ENCODE measurements at places on chromosomes 5 and 9.

- no peak within 1 kb of the TSS for H3K4me3 ChIP-seq
- H3K27ac ChIP-seq = no peak within 1 kb of the TSS
- no peak for DNase-seq
- no peaks in the 10 kb centered on the region for H3K4me1 ChIP-seq
Measured at GRCh38 chr9:124450241-124450924, at the start of gene ADGRD2. Gene ADGRD2, plus strand, starts transcription at chr9:124450451. Its CDS starts 1,216 bp downstream, at chr9:124451667.

- no peaks in the 10 kb centered on the region for H3K27me3 ChIP-seq
- H3K4me1 ChIP-seq = peaks cover 65% of the 10 kb centered on the region
- DNase-seq = no peak
Measured at GRCh38 chr5:143362664-143363227, 40.7 kb downstream of the NR3C1 start.

DNA sequence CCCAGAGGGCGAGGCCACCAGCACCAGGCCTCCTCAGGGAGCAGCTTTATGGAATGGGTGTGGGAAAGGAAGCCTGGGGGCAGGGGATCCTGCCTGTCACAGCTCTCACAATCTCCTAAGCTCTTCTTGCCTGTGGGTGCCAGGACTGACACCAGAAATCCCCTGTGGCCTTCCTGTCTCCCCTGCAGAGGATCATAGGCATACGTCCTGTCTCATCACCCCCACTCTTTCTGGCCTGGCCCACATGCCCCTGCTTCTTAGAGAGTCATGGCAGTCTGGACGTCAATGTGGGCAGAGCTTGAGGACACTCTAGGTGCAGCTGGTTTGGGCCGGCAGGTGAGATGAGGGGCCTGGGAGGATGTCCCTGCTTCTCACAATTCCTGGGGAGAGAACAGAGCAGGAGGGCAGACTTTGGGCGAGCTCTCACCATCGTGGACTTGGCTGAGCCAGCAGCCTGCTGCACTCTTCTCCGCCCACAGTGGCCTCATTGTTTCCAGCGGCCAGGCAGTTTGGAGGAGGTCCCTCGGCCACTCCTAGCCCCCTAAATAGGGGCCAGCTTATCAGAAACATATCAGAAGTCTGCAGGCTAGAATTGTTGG is 67.3 kb upstream of the ZFR start:
- H3K4me3 ChIP-seq = no peak overlapping the region
- no peak for DNase-seq
- H3K27ac ChIP-seq = no peak overlapping the region

DNA sequence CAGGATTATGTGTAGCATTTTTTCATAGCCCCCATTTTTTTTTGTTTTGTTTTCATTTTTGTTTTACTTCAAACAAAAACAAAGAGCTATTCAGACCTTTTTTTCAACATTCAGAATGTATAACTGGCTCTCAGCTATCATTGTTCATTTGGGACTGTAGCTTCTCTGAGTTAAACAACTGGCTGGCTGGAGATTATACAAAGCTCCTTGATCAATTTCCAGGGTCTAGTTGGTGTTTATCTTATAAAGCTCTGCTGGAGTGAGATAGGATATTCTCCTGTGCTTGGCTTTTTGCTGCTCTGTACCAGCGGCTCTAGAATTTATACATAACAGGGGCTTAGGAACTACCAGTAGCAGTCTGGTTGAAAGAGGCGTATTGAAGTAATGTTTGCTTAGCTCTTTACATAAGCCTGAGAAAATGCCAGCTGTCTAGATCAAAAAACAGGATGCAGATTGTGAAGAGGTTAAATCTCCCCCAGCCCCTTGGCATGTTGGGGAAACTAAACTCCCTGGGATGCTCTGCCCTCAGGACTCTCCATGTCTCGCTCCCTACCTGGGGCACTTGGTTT is 15.2 kb downstream of the GARNL3 start:
- H3K4me1 ChIP-seq = no peaks in the 10 kb centered on the region
- H3K27ac ChIP-seq = no peak overlapping the region
- H3K27me3 ChIP-seq = peaks cover 10% of the 10 kb centered on the region
- no peaks in the 10 kb centered on the region for H3K36me3 ChIP-seq
- DNase-seq = no peak

GRCh38 chr9:127903557-127904475 is 4.4 kb upstream of the ST6GALNAC6 start:
- peak overlapping the region; percentile 93 for H3K4me3 ChIP-seq
- peak; percentile 83 for DNase-seq

DNA sequence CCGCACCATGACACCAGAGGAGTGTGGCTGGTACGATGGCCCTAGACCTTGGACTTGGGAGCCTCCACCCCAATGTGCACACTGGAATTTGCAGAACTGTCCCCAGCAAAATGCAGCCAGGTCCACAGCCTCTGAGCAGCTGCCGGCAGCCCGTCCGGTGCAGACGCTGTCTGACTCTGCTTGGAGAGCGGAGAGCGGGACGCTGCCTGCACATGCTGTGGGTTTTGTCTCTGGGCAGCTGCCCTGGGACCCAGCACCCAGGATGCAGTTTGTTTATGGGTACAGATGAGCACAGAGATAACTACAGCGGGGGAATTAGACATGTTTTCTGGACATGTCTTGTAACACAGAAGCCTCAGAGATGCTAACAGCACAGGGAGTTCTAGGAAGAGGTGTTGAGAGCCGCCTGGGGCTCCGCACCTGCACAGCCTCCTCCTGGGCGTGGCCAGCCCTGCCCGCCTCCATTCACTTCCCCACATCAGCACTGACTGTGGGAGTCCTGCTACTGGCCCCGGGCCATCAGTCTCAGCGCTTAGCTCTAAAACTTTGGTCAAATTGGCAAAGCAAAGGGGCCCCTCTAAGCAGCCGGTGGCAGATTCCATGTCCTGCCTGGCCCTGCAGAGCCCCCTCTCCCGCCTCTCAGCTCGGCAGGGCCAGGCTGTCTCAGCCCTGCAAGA is 159.6 kb downstream of the IRX2 start:
- no peaks in the 10 kb centered on the region for H3K36me3 ChIP-seq
- no peaks in the 10 kb centered on the region for H3K4me1 ChIP-seq
- DNase-seq = no peak
- no peaks in the 10 kb centered on the region for H3K27me3 ChIP-seq

- no peaks in the 10 kb centered on the region for H3K27me3 ChIP-seq
- DNase-seq = no peak
- H3K36me3 ChIP-seq = no peaks in the 10 kb centered on the region
- H3K4me3 ChIP-seq = no peak overlapping the region
Measured at GRCh38 chr5:93328833-93329232, 252.2 kb downstream of the NR2F1-AS1 start.

DNA sequence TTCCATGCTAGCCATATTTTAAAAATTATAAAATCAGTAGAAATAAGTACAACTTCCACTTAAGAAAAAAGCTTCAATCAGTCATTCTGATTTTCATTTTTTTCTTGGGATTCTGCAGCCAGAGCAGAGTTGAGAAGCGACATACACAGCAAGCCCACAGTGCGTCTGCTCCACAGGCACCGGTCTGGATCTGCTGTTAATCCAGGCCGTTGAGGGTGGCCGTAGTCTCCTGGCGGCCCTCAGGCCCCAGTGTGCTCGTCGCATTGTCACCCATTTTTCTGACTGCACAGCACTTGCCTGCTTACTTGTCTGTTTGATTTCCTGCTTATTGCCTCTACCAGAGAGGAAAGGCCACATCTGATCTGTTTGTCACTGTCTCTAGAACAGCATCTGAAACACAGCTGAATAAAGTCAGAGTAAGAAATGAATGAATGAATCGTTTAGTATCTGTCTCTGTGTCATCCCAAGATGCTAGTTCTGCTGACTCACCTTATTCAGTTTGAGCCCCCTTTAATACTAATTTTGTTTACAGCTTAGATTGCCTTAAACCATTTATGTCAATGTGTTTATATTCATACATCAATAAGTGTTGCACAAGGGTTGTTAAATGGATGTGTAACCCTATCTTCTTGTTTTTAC is 11.6 kb upstream of the ASPN start:
- no peak overlapping the region for H3K27ac ChIP-seq
- peaks cover 2% of the 10 kb centered on the region for H3K36me3 ChIP-seq
- no peak overlapping the region for H3K4me3 ChIP-seq

GRCh38 chr9:116152941-116153764 is 438 bp upstream of the PAPPA start:
- no peak overlapping the region for H3K4me3 ChIP-seq
- peaks cover 65% of the 10 kb centered on the region for H3K27me3 ChIP-seq
- no peak for DNase-seq
- no peak overlapping the region for H3K27ac ChIP-seq
- H3K36me3 ChIP-seq = peaks cover 1% of the 10 kb centered on the region

DNA sequence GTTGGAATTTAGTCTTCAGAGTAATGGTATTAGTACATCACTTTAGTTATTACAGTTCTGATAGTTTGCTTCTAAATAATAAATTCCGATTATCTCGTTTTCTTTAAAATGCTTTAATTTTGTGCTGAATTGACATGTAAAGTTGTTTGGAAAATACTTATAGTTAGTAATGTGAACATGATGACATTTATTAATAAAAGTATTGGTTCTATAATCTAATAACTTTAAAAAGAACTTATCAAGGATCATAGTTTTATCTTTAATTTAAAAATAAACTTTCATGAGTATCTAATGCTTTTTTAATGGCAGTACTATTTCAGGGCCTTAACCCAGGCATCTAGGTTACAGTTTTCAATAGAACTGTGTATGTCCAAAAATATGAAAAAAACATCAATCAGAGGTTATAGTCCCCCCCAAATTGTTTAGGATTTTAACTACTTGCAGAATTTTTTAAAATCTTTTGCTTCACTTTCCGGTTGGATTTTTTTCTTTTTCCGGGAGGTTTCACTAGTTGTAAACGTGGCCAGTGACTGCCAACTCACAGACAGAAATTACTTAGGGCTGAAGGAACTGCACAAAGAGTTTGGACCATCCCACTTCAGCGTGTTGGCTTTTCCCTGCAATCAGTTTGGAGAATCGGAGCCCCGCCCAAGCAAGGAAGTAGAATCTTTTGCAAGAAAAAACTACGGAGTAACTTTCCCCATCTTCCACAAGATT is 680 bp downstream of the GPX8 start:
- no peaks in the 10 kb centered on the region for H3K36me3 ChIP-seq
- H3K27me3 ChIP-seq = peaks cover 64% of the 10 kb centered on the region
- DNase-seq = no peak
- H3K27ac ChIP-seq = no peak overlapping the region

GRCh38 chr5:163022582-163023128 is 414.7 kb upstream of the CCNG1 start:
- no peaks in the 10 kb centered on the region for H3K27me3 ChIP-seq
- H3K4me3 ChIP-seq = no peak overlapping the region
- no peak overlapping the region for H3K27ac ChIP-seq
- no peaks in the 10 kb centered on the region for H3K4me1 ChIP-seq

DNA sequence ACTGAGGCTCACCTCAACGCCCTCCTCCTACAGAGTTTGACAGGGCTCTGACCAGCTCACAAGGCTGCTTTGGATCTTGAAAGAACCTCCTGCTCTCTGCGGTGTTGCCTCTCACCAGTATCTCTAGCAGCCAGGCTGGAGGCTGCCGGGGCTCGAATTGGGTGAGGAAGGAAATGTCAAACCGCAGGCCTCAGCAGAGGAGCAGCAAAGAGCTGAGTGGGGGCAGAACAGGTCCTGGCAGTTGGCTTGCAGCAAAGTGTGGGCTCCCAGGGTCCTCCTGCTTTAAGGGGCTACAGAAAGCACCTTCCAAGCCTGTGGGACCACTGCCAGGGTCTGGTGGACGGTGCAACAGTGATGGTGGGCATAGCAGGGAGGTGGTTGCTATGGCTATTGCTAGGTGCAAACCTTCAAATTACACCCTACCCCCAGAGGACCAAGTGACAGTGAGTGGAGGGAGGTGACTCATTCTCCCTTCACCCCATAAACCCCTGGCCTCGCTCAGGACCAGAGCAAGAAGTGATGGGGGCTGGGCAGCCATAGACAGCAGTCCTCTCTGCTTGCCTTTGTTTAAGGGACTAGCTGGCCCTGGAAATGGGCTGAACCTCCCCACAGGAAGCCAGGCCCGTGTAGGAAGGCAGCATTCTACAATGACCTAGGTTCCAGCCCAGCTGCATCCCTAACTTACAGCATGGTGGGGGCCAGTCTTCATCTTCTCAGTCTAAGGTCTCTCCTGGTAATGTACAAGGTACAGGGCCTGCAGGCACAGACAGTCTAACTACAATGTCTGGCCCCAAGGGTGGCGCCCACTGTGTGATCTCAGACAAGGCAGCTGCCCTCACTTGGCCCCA is 18.7 kb downstream of the LCP2 start:
- peak overlapping the region; percentile 98 for H3K27ac ChIP-seq
- peaks cover 56% of the 10 kb centered on the region for H3K36me3 ChIP-seq
- H3K4me3 ChIP-seq = peak overlapping the region; percentile 73
- no peaks in the 10 kb centered on the region for H3K27me3 ChIP-seq
- H3K4me1 ChIP-seq = peaks cover 96% of the 10 kb centered on the region

DNA sequence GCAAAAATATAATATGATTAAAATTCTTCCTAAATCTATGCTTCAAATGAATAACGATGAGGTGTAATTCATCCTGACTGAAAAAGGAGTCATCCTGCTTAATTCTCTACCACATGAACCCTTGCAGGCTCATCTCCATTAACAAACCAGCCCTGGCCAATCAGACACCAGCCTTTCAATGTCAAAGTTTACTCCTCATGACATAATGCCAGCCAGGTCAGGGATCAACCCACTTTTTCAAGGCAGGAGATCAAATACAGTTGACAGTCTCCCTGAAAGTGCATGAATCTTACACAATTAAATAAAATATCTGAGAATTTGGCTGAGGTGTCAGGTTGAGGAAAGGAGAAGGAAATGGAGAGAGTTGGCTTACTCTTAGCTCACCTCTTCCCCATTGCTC is 7.0 kb downstream of the GRIN3A start:
- H3K36me3 ChIP-seq = no peaks in the 10 kb centered on the region
- H3K4me3 ChIP-seq = no peak overlapping the region
- H3K4me1 ChIP-seq = no peaks in the 10 kb centered on the region
- DNase-seq = no peak

DNA sequence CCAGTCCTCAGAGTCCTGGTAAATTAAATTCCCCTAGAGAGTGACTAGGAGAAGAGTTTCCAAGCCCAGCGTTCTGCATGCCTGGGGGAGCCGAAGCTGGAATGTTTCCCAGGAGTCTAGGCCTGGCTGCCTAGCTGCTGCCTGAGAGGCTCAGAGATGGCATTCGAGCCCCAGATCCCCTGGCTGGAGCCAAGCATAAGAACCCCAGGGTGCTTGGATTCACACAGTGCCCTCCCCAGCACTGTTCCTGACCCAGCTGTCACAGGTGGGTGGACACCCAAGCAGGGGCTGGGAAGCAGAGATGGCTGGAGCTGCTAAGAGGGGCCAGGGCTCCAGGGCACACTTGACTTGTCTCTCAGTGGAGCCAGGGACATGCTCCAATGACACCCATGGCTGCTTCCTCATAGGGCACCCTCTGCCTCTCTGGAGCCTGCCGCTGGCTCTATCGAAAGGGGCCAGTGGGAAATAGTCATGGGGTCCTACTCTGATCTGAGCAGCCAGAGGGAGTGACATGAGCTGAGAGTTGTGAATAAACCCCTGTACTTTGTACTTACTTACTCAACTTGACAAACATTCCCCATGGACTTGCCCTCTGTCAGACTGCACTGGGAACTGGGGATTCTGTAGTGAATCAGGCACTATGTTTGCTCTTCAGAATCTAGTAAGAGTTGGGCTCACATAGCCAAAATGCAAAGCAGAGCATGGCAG is 62.6 kb upstream of the XPA start:
- H3K27me3 ChIP-seq = peaks cover 14% of the 10 kb centered on the region
- no peak overlapping the region for H3K27ac ChIP-seq
- no peaks in the 10 kb centered on the region for H3K36me3 ChIP-seq
- no peak overlapping the region for H3K4me3 ChIP-seq
- DNase-seq = no peak
- H3K4me1 ChIP-seq = no peaks in the 10 kb centered on the region

GRCh38 chr9:131370638-131371037 is 23.2 kb upstream of the PRRC2B start:
- H3K27me3 ChIP-seq = no peaks in the 10 kb centered on the region
- peaks cover 5% of the 10 kb centered on the region for H3K36me3 ChIP-seq
- no peak overlapping the region for H3K4me3 ChIP-seq
- no peak for DNase-seq

All from activated T-helper 1 cell treated with anti-CD3 and anti-CD28 coated beads, Interleukin-12 subunit alpha, Interleukin-12 subunit beta, Interleukin-2, Interleukin-4 antibody, amounts not matched to agents 30 ng/mL and 10 ng/mL and 1 ng/mL, durations not matched to agents 14 hours and 24 hours and 36 hours (primary cell).